Activated B cell treated with CpG ODN at 0.5 μM for 24 hours (primary cell): ENCODE measurements at places on chromosomes 11 and 22.

- DNase-seq: no peak
Observed at GRCh38 chr11:75103380-75104026, 6.8 kb upstream of the OR2AT4 start.

GRCh38 chr11:82830746-82831145 lies 69.5 kb downstream of the PRCP start:
- no peak for DNase-seq

- no peak for DNase-seq
Observed at GRCh38 chr11:8070417-8071115, 10.4 kb upstream of the TUB start.

GRCh38 chr22:17410576-17410975 lies 41.3 kb downstream of the CECR2 start:
- DNase-seq: no peak

DNA sequence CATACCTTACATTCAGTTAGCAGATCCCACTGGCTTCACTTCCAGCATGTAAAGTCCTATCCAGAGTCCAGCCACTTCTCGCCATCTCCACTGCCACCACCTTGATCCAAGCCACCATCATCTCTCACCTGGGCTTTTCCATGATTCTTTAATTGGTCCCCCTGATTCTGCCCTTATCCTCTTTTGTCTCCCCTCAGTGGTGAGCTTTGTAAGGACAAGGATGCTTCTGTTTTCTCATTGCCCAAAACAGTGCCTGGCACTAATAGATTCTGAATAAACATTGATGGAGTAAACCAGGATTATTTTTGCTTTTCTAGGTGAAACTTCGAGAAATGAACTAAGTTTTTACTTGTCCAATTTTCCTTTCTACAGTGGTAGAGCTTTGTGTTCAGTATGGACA lies 4.4 kb downstream of the POLA2 start:
- DNase-seq: no peak

DNA sequence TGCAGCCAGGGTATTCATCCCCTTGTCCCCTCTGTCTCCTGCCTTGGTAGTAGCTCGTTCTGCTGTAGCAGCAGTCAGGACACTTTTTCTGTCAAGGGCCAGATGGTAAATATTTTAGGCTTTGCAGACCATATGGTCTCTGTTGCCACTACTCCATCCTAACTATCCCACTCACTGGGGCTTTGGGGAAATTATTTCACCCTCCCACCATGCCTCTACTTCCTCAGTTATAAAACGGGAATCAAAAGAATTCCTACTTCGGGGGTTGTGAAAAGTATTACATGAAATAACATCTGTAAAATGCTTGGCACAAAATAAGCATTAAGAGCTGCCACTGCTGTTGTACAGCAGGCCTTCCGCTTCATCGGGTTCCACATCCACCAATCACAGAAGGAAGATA lies 89.9 kb upstream of the LDLRAD3 start:
- DNase-seq: no peak

DNA sequence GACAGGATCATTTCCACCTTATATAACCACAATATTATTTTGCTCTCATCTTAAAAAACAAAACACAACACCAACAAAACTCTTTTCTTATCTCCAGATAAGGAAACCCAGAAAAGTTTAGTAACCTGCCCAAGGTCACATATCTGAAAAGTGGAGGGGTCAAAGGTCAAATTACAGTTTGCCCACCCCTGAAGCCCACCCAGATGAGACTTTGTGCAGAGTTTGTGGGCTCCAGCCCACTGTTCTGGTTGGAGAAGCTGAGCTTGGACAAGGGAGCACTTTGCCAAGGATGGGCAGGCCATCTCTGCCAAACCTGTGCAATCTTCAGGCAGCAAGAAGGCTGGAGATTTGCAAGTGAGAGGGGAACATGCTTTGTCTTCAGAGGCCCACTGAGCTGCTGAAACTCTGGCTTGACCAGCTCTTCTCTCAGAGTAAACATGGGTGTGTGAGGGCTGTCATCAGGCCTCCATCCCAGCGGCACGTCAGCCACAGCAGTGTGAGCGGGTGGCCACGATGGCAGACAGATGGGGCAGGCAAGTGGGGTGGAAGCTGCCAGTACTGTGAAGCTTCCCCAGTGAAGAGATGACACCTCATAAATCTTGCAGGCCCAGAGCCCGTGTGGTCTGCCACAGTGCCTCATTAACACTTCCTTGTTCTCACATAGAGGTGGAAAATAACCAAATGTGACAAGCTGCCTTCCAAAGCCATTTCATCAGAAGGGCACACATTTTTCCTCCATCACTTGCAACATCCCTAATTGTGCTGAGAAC lies 111.8 kb downstream of the CCDC81 start:
- DNase-seq: no peak

- DNase-seq: no peak
Observed at GRCh38 chr22:32932176-32932575, 126.0 kb downstream of the SYN3 start.

DNA sequence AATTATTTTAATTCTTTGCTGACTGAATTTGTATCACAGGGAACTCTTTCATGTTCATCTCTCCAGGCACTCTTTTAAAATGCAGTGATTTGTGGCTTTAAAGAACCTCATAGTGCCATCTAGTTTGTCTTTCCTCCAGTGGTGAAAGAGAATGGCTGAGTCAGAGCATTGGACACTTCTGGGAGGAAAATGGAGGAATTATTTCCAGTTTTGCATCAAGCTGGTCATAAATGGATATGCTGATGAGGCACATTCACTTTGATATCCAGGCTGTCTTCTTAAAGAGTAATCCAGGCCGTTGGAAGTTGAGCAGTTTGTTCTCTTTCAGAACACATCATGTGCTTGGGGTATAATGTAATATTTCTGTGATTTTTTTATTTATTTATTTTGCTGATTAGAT lies 273.7 kb downstream of the DDX10 start:
- no peak for DNase-seq

- DNase-seq: no peak
Observed at GRCh38 chr11:61815790-61816735, 740 bp downstream of the FADS1 start.

- no peak for DNase-seq
Observed at GRCh38 chr11:69144316-69145049, 11.3 kb upstream of the SMIM38 start.

DNA sequence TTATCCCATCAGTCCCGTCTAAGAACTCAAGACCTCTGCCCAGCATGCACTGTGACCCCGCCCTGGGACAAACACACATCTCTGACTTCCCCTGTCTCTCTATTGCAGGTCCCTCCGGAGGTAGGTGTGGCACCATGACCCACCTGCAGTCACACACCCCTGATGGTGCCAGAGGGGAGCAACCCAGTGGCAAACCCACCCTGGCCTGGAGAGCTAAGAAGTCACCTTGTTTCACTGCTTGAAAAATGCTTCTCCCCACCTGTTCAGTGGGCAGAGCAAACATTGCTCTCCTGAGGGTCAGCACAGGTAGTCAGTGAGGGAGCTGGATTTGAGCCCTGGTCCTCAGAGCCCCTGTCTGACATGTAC lies 23.9 kb downstream of the CAPN1 start:
- no peak for DNase-seq

GRCh38 chr11:68835328-68835727 lies 6.4 kb downstream of the CPT1A start:
- DNase-seq: no peak

DNA sequence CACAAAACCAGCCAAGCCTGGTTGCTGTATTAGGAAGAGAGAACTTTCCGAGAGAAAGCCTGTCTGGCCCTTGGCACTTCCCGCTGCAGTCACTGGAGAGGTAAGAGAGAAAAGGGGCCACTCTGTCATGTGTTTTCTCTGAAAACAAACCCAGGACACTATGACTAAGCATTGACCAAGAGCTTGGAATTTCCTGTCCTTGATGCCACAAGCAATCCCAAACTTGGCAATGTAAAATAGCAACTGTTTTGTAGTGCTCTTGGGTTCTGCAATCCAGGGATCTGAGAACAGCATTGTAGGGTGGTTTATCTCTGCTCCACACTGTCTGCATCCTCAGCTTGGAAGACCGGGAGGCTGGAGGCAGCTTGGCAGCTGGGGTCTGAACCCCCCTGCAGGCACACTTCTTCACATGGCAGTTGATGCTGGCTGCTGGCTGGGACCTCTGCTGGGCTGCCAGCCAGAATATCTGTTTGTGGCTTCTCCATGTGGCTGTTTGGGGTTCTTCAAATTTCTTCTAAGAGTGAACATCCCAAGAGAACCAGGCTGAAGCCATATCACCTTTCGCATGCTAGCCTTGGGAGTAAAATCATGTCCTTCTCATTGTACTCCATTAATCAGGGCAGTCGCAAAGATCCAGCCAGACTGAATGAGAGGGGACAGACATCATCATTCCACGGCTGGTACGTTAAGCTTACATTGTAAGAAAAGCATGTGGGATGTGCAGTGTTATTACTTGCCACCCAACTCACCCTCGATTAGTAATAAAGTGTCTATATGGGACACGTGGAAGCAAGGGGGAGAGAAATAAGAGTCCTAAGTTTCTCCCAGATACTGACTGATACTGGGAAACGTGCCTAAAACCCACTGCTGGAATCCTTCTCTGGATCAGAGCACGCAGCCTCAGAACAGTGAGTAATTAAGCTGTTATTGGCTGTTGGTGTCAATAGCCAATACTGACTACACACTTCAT lies 537.4 kb upstream of the B3GAT1 start:
- no peak for DNase-seq

DNA sequence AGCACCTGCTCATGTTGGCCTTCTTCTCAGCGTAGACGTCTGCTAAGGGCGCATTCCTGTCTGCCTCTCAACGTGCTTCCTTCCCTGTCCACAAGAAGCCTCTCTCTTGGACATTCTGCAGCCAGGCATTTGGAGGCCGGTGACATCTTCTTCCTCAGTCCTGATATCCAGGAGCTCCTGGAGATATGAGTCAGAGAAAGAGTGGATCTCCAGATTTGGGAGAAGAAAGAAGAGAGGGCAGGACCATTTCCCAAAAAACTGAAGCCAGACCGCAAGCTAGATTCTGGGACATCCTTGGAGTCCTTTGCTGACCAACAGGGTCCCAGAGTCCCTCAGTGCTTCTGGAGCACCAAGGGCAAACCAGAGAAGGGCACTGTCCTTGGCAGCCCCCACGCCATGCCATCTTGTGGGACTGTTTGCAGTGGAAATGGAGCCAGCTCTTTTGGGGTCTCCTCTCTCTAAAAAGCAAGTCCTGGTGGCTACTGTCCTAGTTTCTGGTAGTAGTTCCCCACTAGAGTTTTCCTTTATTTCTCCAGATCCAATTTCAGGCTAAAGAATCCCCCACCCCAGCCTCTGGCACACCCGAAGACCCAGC lies 36.1 kb upstream of the SYT13 start:
- no peak for DNase-seq

DNA sequence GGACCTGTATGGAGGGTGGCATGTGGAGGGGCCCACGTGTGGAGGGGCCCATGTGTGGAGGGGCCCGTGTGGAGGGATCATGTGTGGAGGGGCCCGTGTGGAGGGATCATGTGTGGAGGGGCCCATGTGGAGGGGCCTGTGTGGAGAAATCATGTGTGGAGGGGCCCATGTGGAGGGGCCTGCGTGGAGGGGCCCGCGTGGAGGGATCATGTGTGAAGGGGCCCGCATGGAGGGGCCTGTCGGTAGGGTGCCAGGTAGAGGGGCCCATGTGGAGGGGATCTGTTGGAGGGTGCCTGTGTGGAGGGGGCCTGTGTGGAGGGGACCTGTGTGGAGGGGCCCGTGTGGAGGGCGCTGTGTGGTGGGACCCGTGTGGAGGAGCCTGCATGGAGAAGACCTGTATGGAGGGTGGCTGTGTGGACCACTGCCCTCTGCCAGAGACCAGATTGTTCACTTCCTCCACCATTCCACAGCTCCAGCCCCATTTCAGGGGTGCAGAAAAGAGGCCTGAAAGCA lies 47.0 kb downstream of the IGLL5 start:
- no peak for DNase-seq

GRCh38 chr22:20259327-20259688 lies 8.8 kb downstream of the RTN4R start:
- no peak for DNase-seq

DNA sequence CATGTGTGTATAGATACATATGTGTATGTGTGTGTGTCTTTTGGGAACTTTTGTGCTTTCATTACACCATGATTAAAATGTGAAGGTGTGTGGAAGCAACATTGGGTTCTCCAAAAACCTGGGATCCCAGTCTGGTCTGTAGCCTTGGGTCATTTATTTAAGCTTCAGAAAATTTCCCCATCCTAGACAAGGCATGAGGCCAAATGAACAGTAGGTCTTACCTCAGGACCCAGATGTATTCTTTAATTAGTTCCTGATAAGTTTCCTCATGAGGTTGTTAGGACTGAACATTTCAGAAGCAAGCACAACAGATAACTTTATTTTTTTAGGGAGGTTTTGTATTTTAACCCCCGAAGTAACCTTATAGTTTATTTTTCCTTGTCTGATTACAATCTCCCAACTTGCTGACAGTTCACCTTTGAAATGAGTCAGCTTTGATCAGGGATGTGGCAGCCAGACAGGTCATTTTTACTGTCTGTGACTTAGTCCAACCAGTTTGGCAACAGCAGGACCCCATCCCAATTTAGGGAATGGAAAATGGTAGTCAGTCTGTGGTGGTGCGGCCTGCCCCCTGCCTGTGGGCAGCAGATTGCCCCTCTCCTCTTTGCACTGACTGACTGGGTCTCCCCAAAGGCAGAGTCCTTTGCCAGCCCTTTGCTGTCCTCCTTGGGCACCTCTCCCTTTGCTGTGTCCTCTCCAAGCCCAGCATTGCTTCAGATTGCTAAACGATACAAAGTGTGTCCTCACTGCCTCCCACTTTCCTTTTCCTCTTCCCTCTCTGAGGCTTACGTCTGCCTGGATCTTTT lies 88.3 kb downstream of the NAV2 start:
- no peak for DNase-seq

GRCh38 chr22:41334951-41335635 lies 33.8 kb downstream of the ZC3H7B start:
- DNase-seq: no peak

GRCh38 chr11:1870721-1871466 lies 18.0 kb downstream of the LSP1 start:
- no peak for DNase-seq

DNA sequence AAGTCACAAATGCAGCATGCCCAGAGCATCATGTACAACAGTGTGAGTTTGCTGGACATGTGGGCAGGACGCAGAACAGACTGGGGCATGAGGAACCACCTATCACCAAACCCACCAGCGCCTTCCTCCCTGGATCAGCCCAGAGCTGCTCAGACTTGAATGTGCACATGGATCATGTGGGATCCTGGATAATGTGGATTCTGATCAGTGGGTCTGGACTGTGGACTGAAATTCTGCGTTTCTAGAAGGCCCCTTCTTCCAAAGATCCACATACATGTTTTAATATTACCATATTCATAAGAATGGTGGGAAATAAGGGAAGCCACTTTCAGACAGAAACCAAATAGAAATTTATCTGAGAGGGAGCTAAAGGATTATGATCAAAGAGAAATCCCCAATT lies 85.6 kb upstream of the VPREB1 start:
- no peak for DNase-seq

DNA sequence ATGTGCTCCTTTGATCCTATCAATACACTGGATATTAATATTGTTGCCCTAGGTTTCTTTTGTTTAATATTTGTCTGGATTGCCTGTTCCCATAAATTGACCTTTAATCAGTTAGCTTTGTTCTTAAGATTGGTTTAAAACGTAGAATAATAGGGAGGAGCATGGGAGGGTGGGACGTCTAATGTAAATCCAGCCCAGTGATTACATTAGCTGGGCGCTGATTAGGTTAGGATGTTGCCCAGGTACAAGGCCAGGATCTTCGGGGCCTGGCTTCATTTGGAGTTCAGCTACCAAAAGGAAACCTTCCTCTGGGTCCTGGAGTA lies at the start of gene SRSF8:
TSS of gene SRSF8 (plus strand) at position 204 of the 323 bp plus-strand sequence. CDS start 308 bp downstream, outside the sequence.
- no peak for DNase-seq

GRCh38 chr11:57143459-57143858 lies 38.3 kb upstream of the LRRC55 start:
- no peak for DNase-seq
